ENCODE measurements at places on chromosomes 16 and 17.
A peak's percentile ranks its signal among the peaks of the same experiment; 100 is the strongest.

DNA sequence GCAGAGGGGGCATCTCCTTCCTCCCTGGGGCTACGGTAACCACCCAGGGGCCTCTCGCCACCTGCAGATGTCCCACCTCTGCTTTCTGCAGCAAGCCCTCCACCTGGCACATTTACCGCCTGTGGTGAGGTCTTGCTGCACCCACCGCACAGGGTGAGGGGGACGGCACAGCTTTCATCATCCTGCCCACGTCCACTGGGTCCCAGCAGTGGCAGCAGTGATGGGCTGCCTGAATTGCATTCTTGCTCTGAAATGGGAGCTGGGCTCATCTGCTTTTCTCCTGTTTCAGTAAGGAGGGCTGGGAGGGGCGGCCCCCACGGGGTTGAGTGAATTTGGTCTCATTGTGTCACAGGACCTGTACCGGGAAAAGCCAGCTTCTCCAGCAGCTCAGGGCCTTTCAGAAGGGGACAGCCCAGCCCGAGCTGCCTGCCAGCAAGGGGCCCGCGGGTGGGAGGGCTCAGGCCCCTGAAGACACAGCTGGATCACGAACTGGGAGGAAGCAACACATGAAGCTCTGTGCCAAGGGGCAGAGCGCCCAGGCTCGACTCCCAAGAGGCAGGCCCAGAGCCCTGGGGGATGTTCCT lies 12.7 kb downstream of the DNAAF8 start:
- peak; percentile 18 for DNase-seq

GRCh38 chr16:16861546-16861945 lies 482.6 kb downstream of the NPIPA7 start:
- peak; percentile 23 for DNase-seq

DNA sequence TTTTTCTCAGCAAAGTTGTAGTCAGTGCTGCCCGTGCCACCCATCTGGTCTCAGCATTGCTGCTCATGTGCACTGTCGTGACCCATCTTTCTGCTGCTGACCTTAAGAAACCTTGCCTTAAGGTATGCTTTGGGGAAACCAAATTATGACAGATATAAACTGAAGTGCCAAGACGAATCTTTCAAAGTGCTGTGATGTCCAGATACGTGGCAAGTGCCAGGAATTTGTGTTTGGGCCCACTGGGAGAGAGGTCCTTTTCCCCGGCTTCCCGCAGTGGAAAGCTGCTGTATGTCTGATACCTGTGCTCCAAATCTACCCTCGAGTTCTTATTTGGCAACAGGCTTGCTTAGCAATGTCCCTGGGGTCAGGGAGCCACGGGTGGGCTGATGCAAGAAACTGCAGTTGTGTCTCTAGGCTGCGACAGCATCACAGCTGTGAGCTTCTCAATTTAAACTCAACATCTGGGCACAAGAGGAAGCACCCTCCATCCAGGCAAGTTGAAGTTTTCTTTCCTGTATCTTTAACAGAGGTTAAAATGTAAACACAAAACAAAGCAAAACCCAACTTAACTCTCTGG lies 30.3 kb upstream of the TOX3 start:
- no peak for DNase-seq

DNA sequence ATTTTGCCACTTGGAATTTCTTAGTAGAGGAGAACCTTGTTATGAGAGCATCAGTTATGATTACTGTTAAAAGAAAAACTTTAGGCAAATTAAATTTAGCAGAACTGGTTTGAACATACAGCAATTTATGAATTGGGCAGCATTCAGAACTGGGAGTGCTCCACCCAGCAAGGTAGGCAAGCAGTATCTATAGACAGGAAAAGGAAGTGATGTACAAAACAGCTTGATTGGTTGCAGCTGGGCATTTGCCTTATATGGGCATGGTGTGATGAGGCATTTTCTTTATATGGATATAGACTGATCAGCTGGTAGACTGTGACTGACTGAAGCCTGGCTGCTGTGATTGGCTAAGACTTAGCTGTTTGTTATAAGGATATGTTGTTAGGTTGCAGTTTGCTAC lies 17.6 kb upstream of the CYLD start:
- DNase-seq: no peak

GRCh38 chr17:31156326-31156725 lies 61.5 kb downstream of the NF1 start:
- DNase-seq: no peak

DNA sequence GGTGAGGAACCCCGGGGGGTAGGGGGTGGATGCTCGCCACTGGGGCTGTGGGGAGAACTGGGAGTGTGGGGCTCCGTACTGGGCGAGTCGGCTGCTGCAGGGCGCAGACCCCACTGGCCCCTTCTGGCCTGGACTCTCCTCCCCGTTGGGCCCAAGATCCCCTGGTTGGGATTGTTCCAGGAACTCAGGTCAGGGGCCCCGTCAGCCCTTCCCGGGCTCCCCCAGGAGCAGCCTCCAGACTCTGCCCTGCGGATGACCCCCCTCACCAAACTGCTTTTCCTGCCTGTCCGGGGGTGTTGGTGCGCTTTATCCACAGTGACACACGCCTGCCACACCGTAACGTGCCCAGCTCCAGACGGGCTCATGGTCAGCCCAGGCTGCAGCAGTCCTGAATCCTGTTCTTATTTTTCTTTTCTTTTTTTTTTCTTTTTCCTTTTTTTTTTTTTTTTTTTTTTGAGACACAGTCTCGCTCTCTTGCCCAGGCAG lies 21.1 kb downstream of the CENPX start:
- no peak for DNase-seq

DNA sequence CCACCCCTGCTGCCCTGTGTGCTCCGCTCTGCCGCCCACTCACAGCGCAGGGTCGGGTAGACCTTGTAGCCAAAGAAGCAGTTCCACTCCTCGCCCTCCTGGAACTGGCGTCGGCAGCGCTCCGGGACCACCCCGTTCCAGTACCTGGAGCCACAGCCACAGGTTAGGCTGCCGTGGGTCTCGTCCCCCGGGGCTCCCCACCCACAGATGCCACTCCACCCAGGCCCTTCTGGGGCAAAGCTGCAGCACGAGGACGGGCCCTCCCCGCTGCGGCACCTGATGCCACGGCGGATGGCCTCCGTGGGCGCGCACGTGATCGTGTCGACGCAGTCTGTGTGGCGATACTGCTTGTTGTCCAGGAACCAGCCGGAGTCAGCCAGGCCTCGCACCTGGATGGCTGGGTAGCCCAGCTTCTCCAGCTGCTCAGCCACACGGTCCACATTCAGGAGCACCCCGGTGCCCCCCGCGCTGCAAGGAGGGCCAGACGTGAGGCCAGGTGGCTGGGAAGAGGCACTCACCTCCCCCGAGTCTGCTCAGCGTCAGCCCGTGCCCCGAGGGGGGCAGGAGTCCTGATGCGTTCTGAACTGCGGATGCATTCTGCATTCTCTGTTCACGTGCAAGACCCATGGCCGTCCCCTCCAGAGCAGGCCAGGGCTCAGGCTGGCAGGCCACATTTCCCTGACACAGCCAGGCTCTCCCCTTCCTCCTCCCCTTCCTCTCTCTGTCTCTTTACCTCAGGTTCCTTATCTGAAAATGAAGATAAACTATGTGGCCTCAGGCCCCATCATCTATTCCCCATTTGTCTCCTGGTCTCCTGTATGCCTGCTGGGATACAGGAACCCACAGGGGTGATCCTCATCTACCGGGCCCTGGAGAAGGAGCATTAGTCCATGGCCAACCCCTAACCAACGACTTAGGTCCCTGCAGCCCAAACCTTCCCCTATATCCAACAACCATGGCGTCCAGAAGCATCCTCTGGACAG lies 4.1 kb downstream of the NOTUM start:
- DNase-seq: no peak

GRCh38 chr16:14015948-14016347 lies 55.2 kb upstream of the MRTFB start:
- no peak for DNase-seq

GRCh38 chr16:11386054-11386680 lies 40.9 kb downstream of the RMI2 start:
- DNase-seq: no peak

DNA sequence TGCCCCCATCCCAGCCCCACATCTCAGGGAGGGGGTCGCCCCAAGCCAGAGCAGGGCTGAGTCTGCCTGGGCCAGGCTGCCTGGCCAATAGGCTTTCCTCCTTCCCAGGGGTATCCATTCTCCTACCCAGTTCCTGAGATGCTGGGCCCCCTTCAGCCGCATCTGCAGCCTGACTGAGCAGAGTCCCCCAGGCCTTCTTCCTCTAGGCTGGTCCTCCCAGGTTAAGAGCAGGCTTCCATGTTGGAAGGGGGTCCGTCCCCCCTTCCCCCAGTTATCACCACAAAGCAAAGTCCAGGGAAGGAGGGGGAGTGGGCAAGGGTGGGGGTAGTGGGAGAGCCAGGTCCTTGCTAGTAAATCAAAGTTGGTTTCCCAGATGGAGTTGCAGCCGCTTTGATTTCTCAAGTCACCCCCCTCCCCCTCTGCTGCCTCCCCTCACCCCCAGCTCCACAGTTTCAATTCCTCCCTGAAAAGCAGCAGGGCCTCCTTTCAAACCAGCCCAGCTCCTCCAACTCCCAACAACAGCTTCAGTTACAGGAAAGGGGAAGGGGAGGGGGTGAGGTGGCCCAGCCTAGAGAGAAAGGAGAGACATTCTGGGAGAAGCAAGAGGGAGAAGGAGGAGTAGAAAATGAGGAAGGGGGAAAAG lies 9.5 kb upstream of the FZD2 start:
- no peak for DNase-seq

GRCh38 chr17:14072881-14073280 lies 3.6 kb downstream of the COX10 start:
- DNase-seq: no peak

GRCh38 chr17:75288770-75289114 lies 491 bp downstream of the SLC25A19 start:
- DNase-seq: peak; percentile 64

DNA sequence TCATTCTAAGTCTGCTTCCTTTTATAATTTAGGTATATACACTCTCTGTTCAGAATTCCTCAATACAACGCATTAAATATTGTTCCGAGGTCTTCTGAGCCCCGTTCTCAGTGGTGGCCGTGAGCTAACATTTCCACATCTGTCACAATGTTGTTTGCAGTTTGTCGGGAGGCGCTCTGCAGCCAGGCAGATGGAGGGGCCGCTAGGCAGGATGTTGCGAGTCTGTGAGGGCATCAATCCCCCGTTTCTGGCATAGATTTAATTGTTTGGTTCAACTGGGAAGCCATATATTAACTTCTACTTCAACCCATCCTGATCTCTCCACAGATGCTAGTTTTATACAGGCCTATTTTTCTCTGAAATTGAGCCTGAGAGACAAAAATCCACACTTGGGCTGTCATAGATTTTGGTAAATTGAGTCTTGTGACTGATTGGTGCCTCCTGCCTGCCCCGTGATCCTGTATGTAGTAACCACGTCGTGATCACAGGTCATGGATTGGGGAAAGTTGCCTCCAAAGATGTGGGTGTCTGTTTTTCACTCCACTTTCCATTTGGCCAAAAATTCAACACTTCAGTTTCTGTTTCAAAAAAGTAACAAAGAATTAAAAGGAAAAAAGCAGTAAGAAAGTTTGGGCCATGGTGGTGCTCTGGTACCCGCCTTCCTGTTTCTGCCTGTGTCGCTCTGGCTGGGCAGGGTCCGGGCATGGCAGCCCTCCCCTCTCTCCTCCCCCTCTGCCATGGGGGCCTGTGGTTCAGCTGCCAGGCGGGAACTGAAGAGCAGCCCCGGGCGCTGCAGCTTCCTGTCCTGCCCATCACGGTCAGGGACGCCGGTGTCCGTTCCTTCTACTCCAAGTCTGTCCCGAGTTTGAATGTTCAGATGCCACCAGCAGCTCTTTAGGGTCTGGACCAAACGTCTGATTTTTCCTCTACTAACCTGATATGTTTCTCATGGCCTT lies 41.5 kb downstream of the RPTOR start:
- no peak for DNase-seq

- DNase-seq: no peak
Measured at GRCh38 chr17:61490540-61490975, 38.3 kb downstream of the TBX4 start.

DNA sequence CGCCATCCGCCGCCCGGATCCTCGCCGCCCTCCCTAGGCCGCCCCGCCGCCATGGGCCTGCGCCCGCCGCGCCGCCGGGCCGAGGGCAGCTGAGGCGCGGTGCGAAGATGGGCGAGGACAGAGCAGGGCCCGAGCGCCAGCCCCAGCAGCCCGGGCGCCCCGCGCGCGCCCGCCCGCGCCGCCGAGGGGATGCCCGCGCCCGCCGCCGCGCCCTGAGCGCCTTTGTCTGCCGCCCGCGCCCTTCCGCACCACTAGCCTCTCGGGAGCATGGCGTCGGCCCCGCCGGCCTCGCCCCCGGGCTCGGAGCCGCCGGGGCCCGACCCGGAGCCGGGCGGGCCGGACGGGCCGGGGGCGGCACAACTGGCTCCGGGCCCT lies 278 bp downstream of the RAB11FIP3 start:
- peak; percentile 66 for DNase-seq

DNA sequence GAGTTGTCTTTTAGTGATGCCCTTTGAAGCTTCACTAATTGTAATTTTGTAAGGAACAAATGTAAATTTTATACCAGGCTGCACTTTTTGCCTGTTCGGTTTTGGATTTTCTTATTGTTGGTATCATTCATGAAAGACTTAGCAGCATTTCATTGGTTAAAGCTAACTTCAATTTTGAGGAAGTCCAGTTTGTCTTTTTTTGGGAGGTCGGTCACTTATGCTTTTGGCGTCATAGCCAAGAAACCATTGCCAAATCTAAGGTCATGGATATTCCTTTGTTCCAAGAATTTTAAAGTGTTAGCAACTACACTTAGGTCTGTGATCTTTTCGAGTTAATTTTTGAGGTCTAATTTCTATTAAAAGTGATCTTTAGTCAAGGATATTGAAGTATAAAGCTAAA lies 77.1 kb downstream of the PRKCA start:
- no peak for DNase-seq

DNA sequence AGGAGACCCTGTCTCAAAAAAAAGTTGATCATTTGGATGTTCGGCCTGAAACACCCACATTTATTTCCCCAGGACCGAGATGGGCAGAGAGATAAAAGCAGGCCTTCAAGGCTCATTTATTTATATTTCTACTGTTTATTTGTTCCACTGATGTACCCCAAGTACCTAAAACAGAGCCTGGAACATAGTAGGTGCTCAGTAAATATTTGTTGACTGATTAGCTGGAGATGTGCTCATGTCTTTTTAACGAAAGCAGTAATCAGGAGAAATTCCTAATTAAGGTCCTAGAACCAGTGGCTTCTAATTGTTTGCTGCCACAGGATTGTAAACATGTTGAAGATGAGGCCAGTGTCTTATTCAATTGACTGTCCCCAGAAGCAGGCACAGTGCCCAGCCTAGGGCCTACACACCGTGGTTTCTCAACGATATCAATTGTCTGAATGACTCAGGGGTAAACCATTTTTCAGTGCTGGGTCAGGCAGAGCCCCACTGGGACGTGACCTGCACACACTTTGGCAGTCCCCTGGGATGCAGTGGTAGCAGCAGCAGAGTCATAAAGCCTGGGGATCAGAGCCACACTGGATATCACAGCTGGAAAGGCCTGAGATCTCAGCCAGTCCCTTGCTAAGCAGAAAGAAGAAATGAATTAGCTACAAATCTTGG lies 34.8 kb downstream of the SOST start:
- DNase-seq: no peak

- no peak for DNase-seq
Measured at GRCh38 chr16:62831235-62831850, 795.1 kb upstream of the CDH8 start.

Data from activated naive CD8-positive, alpha-beta T cell treated with anti-CD3 and anti-CD28 coated beads for 36 hours (primary cell).